AG04450 (cell line): ENCODE measurements at places on chromosomes 3 and 15. TPM values are rescaled to one million over a fixed set of nuclear protein-coding genes. Genes with fewer than 3 reads are reported as not detected.

The CCK gene
- 3.2 and 3.7 TPM in 2 replicates for polyA plus RNA-seq

The RBMS3 gene
- polyA plus RNA-seq = 32.0 and 33.4 TPM in 2 replicates

The PDIA5 gene
- 33.1 and 35.5 TPM in 2 replicates for polyA plus RNA-seq

The CEMIP gene
- 221 and 231 TPM in 2 replicates for polyA plus RNA-seq

The RARB gene
- polyA plus RNA-seq = 0.46 and 0.51 TPM in 2 replicates

The SPESP1 gene
- polyA plus RNA-seq = 5.7 and 9.1 TPM in 2 replicates

The ARHGEF26 gene
- 0.56 and 0.98 TPM in 2 replicates for polyA plus RNA-seq

The DPPA2 gene
- polyA plus RNA-seq = not detected in 2 replicates

The RHCG gene
- polyA plus RNA-seq = not detected in 2 replicates

DNA sequence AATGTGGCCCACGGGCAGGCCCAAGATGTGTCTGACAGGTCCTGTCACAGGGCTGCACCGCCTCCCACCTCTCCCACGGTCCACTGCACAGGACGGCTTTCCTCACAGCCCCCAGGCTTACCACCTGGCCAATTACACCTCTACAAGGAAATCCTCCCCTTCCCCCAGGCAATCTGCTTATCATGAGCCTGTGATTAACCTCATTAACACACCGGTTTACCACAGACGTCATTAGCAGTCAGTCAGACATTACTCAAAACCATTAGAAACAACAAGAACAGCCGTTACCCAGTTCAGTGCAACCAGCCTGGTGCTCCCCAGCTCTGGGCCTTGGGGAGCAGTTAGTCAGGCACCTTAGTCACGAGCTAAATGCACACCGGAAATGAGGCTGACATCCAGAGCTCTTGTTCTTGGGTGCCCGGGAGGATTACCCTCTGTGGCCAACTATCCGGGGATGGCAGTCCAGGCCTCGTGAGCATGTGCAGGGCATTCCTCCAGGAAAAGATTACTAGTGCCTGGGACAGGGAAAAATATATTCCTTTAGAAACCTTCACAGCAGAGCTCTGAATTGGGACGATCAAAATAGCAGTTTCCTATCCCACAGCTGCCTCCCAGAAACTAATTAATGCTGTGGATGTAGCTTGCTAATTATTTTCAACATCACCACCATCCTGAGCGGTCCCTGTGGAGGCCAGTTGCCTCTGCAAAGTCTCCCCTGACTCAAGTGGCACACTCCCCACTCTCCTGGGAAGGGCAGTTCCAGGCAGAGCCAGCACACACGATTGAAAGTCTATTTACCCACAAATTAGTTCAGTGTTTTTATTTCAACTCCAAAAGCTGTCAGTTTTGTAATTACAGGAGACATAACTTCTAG lies 117.4 kb upstream of the ZBED2 start:
- DNase-seq = no peak

DNA sequence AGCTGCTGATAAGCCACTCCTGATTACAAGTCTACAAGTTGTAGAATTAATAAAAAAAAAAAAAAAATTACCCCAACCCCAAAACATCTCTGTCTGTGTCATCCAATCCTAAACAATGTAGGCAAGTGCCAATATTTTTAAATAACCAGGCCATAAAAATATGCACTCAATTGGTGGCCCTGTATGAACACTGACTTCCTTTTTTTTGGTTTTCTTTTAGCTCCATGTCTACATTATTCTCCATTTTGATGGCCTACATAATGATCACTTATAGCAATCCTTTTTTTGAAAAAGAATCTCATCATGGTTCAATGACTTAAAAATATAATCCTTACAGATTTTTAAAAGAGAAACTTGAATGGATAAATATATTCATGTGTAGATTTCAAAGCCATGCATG lies 72.1 kb downstream of the FOXP1 start:
- DNase-seq = no peak

GRCh38 chr15:69011641-69012040 lies 2.9 kb upstream of the NOX5 start:
- no peak for DNase-seq

DNA sequence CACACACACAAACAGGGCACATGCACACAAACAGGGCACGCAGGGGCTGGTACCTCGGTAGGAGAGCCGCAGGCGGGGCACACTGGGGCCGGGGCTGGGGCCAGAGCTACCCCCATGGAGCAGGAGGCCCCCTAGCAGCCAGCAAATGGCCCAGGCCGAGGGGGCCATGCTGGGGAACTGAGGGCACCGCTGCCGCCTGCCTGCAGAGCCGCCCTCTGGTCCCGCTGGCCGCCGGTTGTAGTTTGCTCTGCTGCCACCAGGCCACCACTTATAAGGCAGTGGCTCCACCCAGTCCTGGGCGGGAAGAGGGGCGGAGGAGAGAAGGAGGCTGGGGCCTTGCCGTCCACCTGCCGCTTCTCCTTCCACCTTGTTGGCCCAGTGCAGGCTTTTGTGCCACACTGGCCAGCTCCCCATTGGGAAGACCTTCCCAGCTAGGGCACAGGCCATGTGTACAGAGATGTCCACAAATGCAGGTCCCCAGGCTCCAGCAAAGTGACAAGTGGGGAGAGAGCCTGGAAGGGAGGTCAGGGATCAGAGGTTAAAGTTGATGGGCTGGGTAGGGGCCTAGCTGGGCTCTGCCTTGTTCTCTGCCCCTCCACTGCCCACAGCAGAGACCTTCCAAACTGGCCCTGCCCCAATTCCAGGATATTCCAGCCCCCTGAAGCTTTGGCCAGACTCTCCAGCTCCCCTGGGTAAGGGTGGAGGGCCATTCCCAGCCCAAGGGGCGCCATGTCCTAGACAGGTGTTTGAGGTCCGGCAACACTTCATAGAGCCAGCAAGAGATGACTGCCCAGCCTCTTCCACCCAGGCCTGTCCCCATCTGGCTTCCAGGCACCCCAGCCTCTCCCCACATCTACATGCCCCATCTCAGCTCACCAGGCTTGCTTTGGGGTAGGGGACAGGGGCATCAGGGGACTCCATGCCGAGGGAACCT lies at the start of gene SEMA3G:
TSS of gene SEMA3G (minus strand) at position 244 of the 934 bp plus-strand sequence. CDS start at position 168, 76 bp downstream.
- DNase-seq = no peak

DNA sequence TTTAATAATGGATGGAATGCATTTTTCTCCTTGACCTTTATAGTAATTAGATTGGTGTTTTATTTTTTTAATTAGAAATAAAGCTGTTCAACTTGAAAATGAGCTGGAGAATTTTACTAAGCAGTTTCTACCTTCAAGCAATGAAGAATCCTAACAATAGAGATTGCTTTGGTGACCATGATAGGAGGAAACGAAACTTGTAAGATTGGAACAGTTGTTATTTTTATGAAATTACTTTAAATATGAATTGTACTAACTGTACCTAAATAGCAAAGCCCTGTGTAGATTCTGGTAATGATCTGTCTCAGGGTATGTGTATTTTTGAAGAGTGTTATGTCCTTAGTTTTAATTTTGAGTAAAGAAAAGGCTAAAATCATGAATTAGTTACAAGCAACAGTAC lies 44.4 kb downstream of the MFN1 start:
- DNase-seq = no peak

DNA sequence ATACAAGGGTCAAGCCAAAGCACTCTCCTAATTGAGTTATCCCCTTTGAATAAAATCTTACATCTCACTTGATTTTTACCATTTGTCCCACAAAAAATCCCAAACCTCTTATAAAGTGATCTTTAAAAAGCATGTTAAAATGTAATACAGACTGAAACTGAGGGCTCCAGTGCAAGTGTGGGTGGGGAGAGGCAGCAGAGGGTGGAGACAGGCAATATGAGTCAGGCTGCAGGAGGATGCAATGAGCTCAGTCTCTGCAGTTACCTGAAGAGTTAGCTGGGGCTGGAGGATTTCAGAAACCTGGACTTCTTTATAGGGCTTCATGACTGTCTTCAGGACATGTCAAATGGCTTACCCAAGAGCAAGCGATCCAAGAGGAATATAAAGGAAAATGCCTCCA lies 14.2 kb upstream of the COLQ start:
- no peak for DNase-seq

DNA sequence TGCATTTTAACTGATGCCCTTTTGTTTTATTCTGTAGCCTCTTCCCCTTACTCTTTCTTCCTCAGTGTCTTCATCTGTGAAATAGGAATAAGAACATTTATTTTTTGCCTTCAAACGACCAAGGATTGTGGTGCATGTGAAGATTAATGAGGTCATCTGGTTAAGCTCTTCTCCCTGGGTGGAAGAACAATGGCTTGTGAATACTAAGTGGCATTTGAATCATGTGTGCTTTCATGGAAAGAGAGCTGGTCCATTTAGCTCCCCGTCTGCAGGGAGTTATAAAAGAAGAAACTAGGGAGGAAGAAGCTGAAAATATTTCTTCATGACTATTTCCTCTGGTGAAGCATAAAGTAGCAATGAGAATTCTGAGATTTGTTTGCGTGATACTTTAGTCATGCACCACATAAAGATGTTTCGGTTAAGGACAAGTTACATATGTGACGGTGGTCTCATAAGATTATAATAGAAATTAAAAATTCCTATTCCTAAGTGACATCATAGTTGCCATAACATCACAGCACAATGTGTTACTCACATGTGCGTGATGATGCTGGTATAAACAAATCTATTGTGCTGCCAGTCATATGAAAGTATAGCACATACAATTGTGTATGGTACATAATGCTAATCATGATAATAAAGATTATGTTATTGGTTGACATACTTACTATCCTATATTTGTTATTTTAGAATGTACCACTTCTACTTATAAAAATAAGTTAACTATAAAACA lies 374.3 kb downstream of the RBMS3 start:
- no peak for DNase-seq

DNA sequence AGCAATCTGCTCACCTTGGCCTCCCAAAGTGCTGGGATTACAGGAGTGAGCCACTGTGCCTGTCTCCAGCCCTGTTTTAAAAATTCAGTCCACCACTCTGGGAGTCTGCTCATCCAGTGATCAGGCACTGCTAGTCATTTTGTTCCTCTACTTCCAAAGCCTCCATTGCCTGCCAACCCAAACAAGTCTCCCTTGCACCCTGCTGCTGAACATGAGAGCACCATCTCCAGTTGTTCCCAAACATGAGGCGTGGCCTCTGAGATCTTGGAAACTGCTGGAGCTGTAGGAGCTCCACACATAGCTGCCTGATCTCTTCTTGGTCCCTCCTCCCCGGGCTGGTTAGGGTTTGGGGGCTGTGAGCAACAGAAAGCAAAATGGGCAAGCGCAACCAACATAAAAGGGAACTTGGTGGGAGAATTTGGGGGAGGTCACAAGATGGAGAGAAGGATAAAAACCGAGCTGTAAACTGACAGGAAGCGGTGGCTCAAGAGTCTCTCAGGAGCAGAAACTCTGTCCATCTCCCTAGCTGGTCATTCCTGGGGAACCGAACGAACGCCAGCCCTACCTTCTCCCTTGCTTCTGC lies 49.6 kb upstream of the TLE3 start:
- DNase-seq = no peak

GRCh38 chr15:98753726-98754656 lies 105.7 kb downstream of the IGF1R start:
- DNase-seq = no peak

- DNase-seq = no peak
These were observed 412.3 kb downstream of the OXSM start for GRCh38 chr3:26202169-26202568.

- no peak for DNase-seq
These were observed 702.9 kb upstream of the NAALADL2 start for GRCh38 chr3:174156200-174156599.

DNA sequence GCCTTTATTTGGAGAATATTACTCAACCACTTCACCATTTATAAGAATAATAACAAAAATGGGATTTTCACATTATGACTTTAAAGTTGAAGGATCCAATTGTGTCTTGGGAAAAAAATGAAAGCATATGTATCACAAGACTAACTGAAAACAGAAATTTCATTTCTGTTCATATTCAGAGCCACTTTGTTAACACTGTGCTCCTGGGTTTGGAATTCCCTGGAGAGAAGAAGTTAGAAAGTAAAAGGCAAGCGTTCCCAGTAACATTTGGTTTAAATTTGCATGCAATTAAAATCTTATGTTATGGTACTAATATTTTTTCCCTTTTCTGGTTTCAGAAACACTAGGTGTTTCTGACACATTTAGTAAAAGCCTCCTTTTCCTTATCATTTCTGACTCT lies 230.8 kb downstream of the RBMS3 start:
- DNase-seq = no peak

DNA sequence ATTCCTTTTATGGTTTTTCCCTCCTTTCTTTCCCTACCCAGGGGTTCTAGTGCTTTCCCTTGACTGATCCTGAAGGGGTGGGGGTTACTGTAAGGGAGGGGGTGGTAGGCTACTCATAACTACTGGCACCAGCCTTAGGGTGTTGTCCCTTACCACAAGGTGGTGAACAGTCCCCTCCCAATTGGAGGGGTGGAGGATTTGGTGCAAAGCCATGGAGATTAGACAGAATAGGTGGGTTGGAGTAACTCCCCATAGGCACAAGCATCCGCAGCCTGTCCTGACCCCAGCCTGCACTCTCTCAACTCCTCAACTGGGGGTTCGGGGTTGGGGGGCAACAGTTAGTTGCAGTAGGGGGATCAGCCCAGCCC lies 2.6 kb upstream of the HYAL2 start:
- no peak for DNase-seq
